ENCODE measurements at places on chromosomes 16 and 17.

DNA sequence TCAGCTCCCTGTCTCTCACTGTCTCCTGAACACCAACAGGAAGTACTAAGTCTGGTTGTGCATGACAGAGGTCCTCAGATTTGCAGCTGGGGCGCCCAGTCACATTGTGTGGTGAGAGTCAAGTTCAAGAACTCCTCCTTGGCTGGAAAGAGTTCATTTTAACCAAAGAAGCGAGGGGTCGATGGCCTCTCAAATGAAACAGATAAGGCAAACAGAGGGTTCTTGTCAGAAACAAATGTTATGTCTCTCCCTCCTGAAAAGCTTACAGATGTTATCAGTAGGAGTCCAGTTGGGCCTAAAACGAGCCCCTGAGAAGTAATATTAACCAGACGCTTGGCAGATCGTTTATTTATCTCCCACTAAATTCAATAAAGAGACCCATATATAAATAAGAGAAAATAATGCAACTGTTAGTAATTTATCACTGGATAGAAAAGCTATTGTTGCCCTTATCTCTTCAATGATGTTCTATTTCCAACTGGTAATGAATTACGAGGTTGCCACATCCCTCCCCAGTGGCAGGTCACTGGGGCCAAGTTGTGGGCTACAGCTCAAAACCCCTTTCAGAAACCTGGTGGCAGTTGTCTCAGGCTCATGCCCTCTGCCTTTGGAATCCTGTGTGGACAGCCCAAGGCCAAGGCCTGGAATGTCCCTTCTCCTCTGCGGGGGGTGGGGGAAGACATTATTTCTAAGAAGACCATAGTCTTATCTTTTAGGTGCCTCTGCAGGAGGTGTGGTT lies 307.5 kb upstream of the DYNLRB2 start:
- DNase-seq: no peak

DNA sequence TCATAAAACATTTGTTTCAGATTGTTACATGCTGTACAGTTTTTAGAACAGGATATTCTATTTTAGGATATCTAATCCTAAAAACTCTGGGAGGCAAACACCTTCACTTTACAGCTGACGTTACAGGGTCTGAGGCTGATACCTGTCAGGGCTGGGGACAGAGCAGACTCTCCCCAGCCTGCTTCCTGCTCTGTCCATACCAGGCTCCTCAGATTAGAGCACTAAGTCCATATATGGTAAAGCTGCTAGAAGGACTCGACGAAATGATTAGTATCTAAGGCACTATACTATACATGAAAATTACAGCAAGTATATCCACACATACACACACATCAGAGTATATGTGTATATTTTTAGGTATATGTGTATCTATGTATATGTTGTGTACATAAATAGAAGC lies 125.2 kb downstream of the ZFHX3 start:
- DNase-seq: no peak

DNA sequence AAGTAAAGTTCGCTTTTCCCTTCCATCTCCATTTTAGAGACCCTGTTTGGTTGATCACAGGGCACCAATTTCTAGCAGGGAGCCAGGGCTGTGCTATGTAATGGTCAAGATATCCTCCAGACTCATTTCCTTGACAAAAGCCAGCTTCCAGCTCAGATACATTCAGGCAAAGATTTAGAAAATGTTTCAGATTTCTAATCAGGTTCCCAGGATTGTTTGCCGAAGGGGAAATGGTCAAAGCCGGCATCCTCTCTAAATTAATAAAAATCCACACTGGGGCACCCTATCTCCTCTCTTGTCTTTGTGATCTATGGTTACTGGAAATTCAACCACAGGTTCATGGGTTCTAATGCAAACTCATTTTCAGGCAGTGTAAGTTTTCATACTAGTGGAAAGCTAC lies 686.8 kb upstream of the KIF2B start:
- no peak for DNase-seq

GRCh38 chr17:60678118-60678444 lies 430 bp downstream of the BCAS3 start:
- no peak for DNase-seq

DNA sequence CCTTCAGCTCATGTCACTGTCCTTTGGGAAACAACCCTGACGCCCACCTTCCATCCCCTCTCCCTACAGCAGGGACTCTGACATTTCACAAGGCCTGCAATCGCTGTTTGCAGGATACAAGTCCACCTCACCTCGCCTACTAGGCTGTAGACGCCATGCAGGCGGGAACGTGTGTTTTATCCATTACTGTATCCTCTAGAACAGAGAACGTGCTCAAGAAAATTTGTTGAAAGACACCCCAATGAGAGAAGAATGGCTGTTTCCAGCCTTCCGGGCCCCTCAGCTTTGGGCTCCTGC lies 1.5 kb upstream of the TTYH2 start:
- DNase-seq: no peak

DNA sequence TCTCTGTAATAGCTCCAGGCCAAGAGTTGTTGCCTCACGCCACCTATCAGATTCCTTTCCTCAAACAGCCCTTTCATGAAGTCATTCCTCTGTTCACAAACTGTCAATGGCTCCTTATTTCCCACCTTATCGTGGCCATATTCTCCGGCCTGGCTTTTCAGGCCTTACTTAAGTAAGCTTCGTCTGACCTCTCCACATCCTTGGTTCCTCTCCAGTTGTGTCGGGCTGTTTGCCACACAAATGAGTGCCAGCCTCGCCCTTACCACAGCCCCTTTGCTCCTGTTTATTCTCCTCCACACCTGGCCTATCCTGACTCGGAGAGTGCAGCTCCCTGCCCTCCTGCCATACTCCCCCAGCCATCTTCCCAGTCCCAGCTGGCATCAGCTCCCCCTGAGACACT lies 2.0 kb downstream of the TP53I13 start:
- no peak for DNase-seq

DNA sequence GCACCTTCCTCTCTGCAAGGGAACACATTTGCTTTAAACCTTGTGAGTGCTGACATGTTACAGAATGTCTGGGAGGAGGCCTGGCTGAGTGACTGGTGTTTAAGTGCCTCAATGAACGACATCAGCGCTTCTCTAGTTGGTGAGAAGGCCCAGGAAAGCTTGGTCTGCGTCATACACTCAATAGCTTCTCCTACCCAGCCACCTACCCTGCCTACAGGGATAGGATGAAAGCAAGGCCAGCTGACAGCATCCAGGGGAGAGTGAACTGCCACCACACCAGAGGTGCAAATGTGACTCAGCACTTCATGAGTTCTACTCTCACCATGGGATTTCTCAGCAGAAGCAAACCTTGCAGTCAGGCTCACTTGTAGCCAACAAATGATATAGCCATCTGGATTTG lies 31.7 kb upstream of the CFAP20 start:
- no peak for DNase-seq

- no peak for DNase-seq
Observed at GRCh38 chr16:2715966-2716885, 3.8 kb downstream of the PRSS27 start.

- DNase-seq: no peak
Observed at GRCh38 chr17:82935966-82936767, 96.3 kb upstream of the ZNF750 start.

GRCh38 chr17:50640686-50641351 lies 6.1 kb downstream of the ABCC3 start:
- peak; percentile 39 for DNase-seq

GRCh38 chr16:26454102-26454501 lies 612.6 kb upstream of the C16orf82 start:
- DNase-seq: no peak

- DNase-seq: no peak
Observed at GRCh38 chr16:57532266-57532625, 4.1 kb downstream of the CCDC102A start.

GRCh38 chr17:76843703-76844484 lies 24.3 kb upstream of the MGAT5B start:
- peak; percentile 49 for DNase-seq

DNA sequence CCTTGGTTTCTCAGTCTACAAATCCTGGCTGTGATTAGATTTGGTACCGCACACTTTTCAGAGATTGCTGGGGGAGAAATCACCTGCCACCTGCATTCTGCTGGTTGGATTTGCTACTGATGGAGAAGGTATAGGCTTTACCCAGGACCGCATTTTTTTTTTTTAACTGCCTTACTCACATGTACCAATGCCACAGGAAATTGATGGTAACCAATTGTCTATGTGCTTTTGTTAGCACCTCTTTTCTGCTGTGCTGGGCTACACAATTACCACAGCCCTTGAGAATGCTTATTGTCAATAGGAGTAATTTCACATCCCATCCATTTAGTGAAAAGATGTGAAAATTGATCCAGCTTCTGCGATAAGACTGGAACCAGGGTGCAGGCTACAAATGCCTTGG lies 74.4 kb upstream of the TANC2 start:
- DNase-seq: no peak

Data from NB4 (cell line).